ENCODE measurements at places on chromosomes 5 and 9.

- DNase-seq, result no peak
These were observed 142.5 kb downstream of the SNCAIP start for GRCh38 chr5:122454541-122454940.

DNA sequence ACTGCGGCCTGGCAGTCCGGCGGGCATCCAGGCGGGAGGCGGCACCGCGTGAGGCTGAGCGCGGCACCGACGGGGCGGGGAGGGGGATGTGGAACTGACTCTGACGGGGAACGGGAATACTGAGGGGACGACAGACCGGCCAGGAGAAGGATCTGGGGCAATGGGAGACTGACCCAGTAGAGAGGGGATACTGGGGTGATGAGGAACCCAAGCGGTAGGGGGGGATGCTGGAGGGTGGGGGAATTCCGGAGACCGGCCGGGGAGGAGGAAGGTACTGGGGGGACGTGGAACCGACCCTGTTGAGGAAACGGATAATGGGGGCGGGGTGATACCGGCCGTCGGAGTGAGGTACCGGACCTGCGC is 423 bp downstream of the IPPK start:
- peak; percentile 18 for DNase-seq

DNA sequence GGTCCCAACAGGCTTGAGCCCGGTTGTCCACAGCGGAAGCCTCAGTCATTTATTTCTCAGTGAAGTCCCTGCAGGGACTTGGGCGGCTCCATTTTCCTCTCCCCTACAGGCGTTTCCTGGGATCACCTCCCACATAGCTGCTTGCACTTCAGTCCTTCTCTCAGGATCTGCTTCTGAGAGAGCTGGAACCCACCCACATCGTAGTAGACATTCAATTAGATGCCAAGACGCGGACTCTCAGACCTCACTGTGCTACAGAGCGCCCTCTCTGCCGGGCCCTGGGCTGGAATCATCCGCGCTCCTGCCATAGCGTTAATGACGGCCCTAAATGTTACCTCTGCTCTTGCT is 54.0 kb upstream of the ROR2 start:
- DNase-seq, result no peak

GRCh38 chr9:115815786-115816185 is 337.8 kb upstream of the PAPPA start:
- no peak for DNase-seq

DNA sequence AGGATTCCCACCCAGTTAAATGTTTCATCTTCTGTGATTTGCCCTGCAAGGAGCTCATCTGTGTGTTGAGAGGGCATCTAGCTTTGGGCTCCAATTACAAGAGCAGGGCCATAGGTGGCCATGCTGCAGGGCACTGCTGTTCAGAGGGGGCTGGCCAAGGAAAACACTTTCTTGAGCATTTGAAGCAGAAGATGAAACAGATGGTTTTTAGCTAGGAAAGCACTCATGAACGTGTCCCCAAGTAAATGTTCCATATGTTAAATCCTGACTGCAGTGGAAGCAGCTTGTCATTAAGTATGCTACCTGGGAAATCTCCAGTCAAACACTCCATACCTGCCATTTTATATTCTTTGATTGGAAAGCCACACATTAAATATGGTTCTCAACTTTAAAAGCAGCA is 176.6 kb downstream of the FBXL7 start:
- DNase-seq, result no peak

DNA sequence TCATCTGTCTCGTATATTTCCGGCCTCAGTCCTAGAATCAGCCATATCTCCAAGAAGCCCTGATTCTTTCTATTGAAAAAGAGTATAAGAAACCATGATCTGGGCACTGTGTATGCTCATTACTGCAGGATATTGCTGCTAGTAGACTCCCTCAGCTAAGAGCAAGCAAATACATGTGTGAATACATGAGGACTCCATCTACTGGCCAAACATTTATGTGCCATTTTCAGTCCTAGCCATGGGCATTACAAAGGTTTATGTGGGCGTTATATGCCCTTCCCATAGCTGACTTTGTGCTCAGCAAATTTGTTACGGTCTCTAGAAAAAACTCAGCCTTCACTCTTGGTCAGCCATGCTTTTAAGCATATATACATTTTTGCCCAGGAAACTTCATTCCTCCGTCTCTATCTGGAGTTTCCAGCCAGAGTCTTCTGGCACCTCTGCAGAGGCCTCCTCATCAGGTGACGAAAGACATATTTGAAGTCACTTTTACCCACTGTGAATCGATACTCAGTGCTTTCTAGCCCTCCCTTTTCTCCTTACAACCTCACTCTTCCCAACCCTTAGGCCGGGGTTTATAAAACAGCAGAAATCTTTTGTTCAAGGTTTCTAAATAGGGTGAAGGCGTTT is 1495.6 kb upstream of the CDH6 start:
- no peak for DNase-seq

DNA sequence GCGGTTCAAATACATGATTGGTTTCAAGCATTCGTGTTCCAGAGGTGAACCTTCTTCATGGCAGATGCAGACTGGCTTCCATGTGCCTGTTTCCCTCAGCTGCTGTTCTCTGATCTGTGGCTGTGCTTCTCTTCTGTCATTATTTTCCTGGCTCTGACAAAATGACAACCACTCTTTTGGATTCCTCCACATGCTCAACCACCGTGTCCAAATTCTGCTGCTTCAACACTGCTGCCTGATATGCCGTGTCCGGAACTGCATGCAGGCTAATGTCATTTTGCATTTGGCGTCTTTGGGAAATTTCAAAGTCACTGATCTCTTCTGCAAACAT is 368.7 kb upstream of the ZNF608 start:
- DNase-seq, result no peak

DNA sequence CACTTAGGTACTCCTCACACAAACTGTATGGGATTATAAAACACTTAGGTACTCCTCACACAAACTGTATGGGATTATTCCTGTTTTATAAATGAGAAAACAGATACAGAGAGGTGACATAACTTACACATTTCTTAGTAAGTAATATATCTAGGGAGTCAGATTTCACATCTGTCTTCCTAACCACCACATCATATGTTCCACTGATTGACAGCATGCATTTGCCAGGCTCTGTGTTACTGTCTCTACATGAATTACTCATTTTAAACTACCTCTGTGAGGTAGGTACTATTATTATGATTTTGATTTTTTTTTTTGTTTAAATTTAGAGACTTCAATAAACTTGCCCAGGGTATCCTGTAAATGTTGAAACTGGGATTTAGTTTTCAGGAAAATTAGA is 232.7 kb downstream of the CCDC171 start:
- DNase-seq, result no peak

DNA sequence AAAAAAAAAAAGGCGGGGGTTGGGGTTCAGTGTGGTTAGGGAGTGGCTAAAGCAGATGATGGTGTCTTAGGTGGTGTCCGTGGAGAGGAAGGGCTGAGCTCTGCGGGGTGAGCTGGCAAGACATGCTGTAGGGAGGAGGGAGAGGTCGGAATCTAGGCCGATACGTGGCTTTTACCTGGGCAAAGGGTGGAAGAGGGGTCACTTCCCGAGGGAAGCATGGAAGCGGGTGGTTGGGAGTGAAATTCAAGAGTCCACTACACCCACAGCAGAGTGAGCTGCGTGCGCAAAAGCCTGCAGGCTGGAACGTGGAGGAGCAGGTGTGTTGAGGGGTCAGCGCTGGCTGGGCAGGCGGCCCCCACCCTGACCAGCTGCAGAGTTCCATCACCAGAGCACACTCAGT is 17.8 kb downstream of the TBC1D9B start:
- DNase-seq, result no peak

- no peak for DNase-seq
These were observed 286.3 kb downstream of the NNT start for GRCh38 chr5:43889233-43889632.

- no peak for DNase-seq
These were observed 15.6 kb downstream of the RIOK2 start for GRCh38 chr5:97167435-97167834.

GRCh38 chr9:99398241-99398640 is 176.2 kb downstream of the SEC61B start:
- DNase-seq, result no peak

GRCh38 chr5:146463446-146463845 is 16.3 kb downstream of the TCERG1 start:
- no peak for DNase-seq

DNA sequence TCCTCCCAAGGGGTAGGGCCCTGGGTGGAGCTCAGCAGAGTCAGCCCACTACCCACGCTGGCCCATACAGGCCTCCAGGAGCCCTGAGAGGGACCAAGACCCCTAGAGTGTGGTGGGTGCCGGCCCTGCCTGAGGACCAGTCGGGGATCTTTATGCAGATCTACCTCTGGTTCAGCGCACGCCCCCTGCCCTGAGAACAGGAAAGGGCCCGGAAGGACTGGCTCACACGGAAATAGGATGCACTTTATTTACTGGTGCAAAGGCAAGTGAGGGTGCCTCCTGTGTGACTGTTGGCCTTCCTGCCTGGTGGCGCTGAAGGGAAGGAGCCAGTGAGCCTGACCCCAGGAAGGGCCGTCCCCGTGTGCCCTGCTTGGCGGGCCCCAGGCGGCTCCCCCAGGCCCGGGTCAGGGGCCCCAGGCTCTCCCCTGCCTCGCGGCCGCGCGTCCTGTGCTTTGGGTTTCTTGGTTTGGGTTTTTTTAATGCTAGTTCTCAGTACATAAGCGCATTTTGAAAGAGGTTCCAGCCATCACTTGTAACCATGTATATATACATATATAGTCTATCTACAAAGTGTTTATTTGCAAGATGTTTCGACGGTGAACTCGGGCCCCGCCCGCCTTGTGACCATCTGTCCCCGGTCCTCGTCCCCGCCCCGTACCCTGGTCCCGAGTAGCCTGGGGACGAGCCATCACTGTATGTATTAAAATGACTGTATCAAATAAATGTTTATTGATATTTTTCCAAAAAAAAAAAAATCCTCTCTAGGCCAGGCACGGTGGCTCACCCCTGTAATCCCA is 76.4 kb upstream of the ROR2 start:
- no peak for DNase-seq

GRCh38 chr9:95104980-95105379 is 212.5 kb downstream of the FANCC start:
- no peak for DNase-seq

DNA sequence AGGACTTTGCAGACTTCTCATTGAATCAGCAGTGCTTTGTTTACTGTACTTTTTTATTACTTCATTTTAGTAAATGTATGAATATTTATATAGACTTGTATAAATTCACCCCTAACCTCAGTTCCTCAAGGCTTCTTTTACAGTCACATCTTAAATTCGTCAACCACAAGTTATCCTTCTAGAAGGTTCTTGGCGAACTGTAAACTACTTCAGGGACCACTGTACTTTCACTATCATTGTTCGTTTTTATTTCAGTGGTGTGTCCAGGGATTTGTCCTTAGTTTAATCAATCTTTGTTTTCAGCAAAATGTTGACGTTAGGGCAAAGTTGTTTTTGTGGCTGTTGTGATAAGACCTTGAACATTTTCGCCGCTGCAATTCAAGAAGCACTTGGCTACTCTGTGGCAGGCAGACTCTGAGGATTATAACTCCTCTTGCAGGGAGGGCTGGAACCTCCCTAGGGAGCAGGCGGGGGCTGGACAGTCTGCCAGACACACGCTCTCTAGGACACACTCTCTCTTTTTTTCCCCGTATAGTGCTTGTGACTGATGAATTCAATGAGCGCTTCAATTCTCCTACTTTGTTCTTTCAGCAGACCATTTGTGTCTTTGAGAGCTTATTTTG is 252.8 kb downstream of the FBXL7 start:
- DNase-seq, result no peak

- DNase-seq, result no peak
These were observed 92.5 kb downstream of the FBXW11 start for GRCh38 chr5:171913987-171914273.

DNA sequence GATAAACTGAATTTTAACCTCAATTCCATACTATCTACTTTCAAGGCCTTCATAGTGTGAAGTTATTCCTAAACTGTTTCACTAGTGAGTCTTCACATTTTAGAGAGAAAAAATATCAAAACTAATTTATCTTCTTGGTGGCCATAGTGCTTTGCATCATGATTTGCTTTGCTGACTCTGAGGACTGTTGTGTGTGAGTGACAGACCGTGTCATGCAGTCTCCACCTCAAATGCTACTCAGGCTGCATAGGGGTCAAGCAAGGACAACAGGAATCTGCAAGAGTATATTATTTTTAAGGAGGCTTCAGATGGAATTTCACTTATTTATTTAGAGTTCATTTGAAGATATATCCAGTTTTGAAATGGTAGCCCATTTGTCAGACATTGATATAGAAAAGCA is 34.5 kb downstream of the MACIR start:
- no peak for DNase-seq

Measured in activated T-cell treated with anti-CD3 and anti-CD28 coated beads for 24 hours (primary cell).